ENCODE measurements at places on chromosomes 16 and 17.

DNA sequence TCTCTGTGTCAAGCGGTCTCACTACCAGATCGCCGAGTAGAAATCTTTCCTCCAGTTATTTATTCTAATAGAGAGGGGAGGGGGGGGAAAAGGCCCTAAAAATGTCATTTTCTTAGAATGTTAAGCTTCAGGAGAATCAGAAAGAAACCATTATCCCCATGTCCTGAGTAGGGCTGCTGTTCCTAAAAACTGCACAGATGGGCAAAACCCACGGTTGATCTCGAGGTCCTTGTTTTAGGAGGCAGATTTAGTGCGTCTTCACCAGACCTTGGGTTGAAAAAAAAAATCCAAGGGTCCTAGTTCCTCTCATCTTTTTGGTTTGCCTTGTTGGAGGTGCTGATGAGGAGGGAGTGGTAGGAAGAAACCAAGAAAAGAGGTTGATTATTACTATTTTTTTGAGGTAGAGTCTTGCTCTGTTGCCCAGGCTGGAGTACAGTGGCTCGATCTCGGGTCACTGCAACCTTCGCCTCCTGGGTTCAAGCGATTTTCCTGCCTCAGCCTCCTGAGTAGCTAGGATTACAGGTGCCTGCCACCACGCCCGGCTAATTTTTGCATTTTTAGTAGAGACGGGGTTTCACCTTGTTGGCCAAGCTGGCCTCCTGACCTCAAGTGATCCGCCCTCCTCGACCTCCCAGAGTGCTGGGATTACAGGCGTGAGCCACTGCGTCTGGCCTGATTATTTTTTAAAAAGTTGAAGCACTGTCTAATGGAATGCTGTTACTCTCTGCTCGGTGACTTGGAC lies 1.4 kb downstream of the CBFB start:
- DNase-seq = no peak

DNA sequence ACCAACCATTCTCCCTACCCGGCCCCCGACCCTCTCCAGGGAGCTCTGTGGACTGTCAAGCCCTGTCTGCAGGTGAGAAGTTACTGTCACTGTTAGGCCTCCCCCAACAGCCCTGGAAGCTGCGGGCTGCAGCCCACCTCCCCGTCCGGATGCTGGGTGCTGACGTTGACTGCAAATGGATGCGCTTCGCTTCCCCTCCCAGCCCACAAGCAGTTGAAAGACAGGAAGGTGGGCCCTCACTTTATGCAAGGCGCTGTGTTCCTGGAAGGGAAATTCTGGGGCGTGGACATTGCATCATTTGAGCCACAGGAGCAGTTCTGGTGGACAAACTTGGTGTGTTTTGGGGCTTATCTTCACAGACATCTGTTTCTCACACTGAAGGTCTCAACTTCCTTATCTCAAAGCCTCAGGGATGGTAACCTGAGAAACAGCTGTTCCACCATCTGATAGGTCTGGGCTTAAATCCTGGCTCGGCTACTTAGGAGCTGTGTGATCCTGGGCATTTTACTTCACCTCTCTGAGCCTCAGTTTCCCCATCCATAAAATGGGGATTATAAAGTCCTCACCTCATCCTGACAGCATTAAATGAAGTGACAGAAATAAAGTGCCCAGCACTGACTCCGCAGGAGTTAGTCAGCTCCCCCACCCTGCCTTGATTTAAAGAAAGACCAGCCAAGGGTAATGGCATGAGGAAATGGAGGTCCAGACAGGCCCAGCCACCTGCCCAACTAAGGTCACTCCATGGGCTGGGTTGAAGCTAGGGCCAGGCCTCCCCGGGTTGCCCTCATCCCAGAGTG lies 4.6 kb upstream of the DRC7 start:
- no peak for DNase-seq

GRCh38 chr17:51682115-51682514 lies 421.8 kb downstream of the UTP18 start:
- no peak for DNase-seq

GRCh38 chr17:57873261-57874057 lies 23.6 kb upstream of the MRPS23 start:
- DNase-seq = no peak

DNA sequence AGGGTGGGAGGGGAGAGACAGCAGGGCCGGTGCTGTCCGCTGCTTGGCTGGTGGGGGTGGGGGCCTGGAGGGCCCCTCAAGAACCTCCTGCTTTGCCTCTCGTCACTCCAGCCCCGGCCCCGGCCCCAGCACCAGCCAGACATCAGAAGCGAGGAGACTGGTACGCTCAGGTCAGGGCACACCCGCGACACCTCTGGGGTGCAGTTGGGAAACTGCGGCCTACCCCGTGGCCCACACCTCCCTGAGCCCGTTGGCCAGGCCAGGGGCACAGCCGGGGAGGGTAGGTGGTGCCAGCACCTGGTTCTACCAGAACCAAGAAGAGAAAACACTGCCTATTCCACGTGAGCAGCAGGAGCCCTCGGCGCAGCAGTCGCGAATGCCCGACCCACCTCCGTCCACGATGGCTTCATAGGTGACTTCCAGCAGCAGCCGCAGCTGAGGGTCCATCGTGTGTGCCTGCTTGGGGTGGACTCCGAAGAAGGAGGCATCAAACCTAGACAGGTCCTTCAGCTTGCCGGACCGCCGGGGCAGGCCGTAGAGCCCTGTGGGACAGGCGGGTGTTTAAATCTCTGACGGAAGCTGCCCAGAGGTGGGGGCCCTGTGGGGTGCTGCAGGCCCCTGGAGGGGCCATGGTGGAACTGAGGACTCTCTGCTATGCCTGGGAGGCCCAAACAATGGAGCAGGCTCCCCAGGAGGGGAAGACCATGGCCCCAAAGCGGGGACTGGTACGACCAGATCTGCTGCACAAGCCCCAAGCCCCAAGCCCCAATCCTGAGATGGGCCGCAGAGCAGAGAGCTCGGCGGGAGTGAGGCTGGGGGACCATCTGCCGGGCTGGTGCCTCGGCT lies 2.9 kb downstream of the FASN start:
- DNase-seq = no peak

- no peak for DNase-seq
Measured at GRCh38 chr16:54677308-54677950, 253.2 kb upstream of the IRX5 start.

DNA sequence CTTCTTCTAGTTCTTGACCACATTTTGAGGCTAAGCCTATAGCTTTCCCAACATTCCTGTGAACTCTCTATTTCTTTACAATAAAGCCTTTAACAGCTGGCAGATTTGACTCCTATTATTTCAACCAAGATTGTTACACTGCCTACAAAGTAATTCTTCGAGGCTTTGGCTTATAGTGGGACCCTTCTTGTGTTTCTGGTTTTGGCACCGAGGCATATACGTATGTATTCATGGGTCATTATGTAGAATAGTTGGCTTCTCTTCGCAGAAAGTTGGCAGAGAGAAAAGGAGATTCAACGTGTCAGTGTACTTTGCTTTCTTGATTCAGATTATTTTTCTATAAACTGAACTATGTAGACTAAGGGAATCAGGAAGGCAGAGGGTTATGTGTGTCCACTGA lies 102.2 kb downstream of the ABCA8 start:
- no peak for DNase-seq

GRCh38 chr17:535198-535597 lies 179.4 kb downstream of the VPS53 start:
- DNase-seq = no peak

DNA sequence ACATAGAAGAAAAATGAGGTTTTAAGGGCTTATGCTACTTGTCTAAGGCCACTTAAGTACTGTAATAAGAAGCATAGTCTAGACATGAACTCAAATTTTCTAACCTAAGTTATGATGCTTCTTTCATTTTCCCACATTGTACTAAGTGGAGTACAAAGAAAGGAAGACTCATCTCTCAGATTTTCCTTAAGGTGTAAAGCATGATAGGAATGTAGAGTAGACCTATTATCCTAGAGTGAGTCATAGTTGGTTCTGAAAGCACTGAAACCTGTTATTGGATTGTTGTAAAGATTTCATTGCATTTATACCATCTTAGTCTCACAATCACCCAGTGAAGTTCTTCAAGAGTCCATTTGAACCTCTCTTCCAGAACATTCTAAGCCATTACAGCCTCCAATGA lies 343.8 kb downstream of the TOX3 start:
- no peak for DNase-seq

DNA sequence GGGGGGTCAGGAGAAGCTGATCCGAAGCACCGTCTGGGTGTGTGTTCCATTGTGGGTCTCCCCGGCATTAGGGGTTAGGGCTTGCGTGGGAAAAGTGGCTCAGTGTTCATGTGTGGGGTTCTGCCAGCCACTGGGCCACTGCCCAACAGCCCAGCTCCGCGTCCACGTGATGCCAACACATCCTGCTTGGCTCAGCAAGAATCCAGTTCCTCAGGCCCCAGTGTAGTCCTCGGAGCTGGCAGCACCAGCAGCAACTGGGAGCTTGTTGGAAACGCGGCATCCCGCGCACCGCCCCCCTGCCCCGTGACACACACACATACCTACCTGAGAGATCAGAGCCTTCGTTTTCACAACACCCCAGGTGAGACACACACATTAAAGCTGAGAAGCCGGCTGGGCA lies 18.9 kb downstream of the LGALS9 start:
- DNase-seq = no peak

GRCh38 chr17:39622380-39623006 lies 4.3 kb upstream of the PPP1R1B start:
- DNase-seq = no peak

GRCh38 chr16:35255816-35256215 lies 1796.4 kb downstream of the TP53TG3F start:
- no peak for DNase-seq

GRCh38 chr17:27489045-27489715 lies 32.9 kb downstream of the KSR1 start:
- no peak for DNase-seq

DNA sequence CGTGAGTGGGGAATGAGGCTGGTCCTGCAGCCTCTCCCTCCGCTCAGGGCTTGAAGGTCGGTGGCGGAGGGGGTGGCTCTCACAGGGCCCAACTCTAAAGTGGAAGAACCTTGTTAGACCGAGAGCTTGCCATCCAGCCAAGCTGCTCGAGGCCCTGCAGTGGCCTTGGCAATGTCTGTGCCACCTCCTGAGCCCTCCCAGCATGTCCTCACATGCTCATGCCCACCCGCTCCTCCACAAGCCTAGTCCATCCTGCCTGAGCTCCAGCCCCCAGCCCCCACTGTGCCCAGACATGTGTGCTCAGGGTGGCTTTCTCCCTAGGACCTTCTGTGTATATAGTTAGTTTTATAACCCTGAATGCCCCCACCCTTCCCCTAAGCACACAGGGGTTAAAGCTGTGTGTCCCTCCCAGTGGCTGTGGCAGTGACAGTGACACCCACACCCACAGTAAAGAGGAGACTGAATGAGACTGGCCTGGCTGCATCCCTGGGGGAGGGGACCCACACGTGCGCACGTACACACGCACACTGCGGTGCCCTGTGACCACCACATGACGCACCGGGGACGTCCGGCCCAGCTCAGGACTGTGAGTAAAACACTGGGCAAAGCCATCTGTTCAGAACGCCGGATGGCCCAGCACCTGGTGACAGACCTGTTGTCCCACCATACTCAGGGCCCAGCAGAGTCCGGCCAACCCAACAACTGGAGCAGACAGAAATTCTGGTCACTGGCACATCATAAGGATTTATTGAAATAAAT lies 15.6 kb downstream of the PDK2 start:
- DNase-seq = no peak

DNA sequence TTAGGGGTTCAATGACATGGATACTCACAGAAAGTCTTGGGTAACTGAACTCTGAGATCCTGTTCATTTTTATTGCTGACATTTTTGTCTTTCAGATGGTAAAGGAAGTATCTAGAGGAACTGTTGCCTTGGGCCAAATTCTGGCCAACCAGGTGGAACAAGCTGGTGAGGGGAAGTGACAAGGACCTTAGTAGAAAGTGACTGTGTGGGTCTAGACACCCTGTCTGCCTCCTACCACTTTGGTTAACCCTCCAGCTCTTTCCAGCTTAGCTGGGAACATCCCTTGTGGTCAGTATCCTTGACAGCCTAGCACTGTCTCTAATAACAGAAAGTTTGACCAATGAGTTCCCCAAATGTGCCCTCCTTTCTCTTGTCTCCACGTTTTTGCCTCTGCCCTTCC lies 28.8 kb upstream of the PRKCB start:
- no peak for DNase-seq

GRCh38 chr16:54142787-54143186 lies 143.8 kb downstream of the IRX3 start:
- no peak for DNase-seq

DNA sequence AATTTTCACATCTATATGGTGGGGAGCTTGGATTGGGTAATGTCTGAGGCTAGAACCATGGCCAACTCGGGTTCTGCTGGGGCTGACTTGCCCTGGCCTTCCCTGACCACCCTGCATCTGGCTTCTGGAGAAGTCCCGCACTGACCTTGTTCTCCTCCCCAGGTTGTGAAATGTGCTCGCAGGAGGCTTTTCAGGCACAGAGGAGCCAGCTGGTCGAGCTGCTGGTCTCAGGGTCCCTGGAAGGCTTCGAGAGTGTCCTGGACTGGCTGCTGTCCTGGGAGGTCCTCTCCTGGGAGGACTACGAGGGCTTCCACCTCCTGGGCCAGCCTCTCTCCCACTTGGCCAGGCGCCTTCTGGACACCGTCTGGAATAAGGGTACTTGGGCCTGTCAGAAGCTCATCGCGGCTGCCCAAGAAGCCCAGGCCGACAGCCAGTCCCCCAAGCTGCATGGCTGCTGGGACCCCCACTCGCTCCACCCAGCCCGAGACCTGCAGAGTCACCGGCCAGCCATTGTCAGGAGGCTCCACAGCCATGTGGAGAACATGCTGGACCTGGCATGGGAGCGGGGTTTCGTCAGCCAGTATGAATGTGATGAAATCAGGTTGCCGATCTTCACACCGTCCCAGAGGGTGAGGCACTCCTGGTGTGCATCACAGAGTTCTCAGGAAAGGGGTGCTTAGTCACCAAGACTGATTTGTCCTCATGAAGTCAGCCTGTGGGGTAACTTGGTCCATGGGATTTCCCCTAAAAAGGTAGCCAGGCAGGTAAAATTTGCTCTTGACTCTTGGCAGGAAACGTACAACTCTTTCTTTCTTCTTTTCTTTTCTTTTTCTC lies 6.1 kb downstream of the NOD2 start:
- DNase-seq = peak; percentile 46

DNA sequence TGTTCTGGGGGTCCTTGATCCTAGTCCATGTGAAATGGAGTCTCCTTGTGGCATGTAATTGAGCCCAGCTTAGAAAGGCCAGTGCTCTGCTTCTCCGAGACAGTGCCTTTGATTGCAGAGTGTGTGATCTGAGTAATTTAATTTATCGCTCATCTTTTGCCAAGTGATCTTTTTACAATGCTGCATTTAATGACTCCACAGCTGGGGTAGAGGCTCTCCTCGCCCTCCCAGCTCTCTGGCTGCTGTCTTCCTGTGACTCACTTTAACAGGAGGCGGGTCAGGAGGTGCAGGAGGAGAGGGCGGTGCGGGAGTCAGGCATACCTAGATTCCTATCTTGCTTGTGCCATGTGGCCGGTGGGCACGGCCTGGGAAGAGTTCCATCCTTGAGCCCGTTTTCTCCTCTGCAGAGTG lies 113.4 kb upstream of the FOXF1 start:
- no peak for DNase-seq

- no peak for DNase-seq
Measured at GRCh38 chr16:89550421-89551007, 10.0 kb upstream of the RPL13 start.

GRCh38 chr17:5883775-5884665 lies 186.2 kb upstream of the WSCD1 start:
- no peak for DNase-seq

GRCh38 chr17:50133028-50133768 lies 3.2 kb upstream of the SAMD14 start:
- DNase-seq = no peak
